ENCODE measurements at places on chromosomes 3 and 15.

- DNase-seq = no peak
Measured at GRCh38 chr3:40923651-40924050, 275.7 kb upstream of the CTNNB1 start.

- no peak for DNase-seq
Measured at GRCh38 chr3:177976241-177976640, 560.0 kb upstream of the KCNMB2 start.

- no peak for DNase-seq
Measured at GRCh38 chr3:148839805-148840204, 12.2 kb downstream of the CPB1 start.

- no peak for DNase-seq
Measured at GRCh38 chr15:69346112-69346511, 47.4 kb downstream of the PAQR5 start.

DNA sequence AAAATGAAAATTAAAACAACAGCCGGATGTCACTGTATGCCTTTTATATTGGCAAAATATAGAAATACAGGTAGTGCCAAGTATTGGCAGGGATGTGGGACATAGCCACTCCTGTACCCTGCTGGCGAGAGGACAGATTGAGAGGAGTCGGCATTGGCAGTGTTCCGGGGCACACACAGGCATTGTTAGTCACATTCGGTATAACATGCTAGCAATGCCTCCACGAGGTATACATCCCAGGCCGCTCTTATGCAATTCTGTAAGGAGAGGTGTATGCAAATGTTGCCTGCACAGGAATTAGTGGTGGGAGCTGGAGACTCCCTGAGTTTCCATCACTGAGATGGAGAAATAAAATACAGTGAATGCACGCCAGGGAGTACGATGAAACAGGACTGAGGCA, 99.4 kb upstream of the DLG1 start:
- DNase-seq = no peak

DNA sequence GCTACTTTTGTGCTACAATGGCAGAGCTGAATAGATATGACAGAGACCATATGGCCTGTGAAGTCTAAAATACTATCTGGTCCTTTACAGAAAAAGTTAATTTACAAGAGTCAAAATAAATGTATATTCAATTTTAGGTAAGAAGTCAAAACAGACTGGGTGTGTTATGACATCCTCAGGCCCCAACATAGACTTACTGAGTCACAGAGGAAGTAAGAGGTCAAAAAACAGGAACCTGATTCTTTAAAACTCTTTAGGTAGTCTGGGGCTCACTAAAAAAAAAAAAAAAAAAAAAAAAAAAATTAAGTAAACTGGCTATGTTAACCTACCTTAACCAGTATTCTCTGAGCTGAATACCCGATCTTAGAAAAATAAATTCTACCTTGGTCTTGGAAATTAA, 13.1 kb downstream of the DNAAF4 start:
- DNase-seq = peak; percentile 5
